ENCODE measurements at places on chromosomes 4 and X. TPM values are rescaled to one million over a fixed set of nuclear protein-coding genes. Genes with fewer than 3 reads are reported as not detected.
A peak's percentile ranks its signal among the peaks of the same experiment; 100 is the strongest.

Gene HPGDS
- polyA plus RNA-seq = 0.32 TPM

Gene SSX1
- not detected for polyA plus RNA-seq

DNA sequence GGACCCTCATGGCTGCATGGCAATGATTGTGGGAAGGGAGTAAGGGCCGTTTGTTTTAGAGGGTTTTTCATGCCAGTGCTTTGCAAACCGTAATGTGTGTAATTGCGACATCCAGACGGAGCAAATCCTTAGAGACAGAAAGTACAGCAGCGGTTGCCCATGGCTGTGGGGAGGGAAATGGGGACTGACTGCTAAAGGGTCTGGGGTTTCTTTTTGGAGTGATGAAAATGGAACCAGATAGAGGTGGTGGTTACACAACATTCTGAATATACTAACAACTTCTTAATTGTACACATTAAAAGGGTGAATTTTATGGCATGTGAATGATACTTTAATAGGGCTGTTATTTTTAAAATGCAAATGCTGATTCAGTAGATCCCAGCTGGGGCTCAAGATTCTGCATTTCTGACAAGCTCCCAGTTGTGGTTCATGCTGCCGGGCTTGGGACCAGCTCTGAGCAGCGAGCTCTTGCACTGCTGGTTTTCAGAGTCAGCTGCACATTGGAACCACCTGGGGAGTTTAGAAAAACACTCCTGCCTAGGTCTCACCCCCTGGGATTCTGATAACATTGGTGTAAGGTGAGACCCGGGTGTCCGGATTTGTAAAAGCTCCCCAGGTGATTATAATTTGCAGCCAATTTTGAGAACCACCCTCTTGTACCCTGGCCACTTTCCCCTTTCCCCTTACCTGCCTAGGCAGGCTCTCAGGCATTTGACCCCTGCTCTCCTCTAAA lies 47.7 kb downstream of the PRPS1 start:
- DNase-seq = peak; percentile 62

GRCh38 chrX:8586953-8587352 lies 122.3 kb downstream of the VCX3B start:
- DNase-seq = no peak

- DNase-seq = no peak
Observed at GRCh38 chr4:143653031-143653430, 47.4 kb downstream of the FREM3 start.

Gene PCYT1B
- polyA plus RNA-seq = 0.08 TPM

Data from psoas muscle (tissue), 8 donors.